ENCODE measurements at places on chromosomes 16 and 17.

- no peak for DNase-seq
Observed at GRCh38 chr17:79988185-79988971, 47.3 kb downstream of the TBC1D16 start.

GRCh38 chr16:27618606-27619327, 68.8 kb downstream of the KATNIP start:
- DNase-seq, result no peak

GRCh38 chr17:60916043-60916442, 238.4 kb downstream of the BCAS3 start:
- DNase-seq, result no peak

DNA sequence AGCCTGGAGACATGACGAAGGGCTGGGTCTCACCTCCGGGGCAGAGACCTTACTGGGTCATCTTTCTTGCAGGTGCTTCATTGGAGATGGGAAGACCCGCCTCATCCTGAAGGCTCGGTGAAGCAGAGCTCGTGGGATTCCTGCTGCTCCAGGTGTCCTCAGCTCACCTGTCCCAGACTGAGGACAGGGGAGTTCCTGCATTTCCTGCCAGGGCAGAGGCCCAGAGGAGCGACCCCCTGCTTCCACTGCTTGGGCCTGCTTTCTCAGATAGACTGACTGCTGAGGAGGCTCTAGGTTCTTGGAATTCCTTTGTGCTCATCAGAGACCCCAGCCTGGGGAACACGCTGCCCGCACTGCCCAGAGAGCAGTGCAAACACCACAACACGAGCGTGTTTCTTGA, 11.6 kb downstream of the AQP8 start:
- DNase-seq, result no peak

- DNase-seq, result peak; percentile 73
Observed at GRCh38 chr17:74457146-74457819, 9.2 kb upstream of the CD300A start.

DNA sequence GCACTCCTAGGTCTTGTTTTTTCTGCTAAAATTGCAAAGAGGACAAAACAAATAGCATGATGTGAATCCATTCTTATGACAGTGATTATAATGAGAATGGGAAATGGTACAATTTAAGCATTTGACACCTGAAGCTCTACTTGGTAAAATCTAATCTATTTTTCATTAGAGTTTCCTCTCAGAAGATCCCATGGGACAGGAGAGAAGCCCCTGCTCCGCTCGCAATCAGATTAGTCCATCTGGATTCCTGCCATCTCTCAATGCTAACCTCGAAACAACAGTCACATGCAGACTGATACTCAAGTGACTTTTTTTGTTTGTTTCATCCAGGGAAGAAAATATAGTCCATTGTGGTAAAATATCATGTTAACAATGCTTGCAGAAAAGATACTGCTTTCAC, 107.4 kb upstream of the TOM1L1 start:
- DNase-seq, result no peak

DNA sequence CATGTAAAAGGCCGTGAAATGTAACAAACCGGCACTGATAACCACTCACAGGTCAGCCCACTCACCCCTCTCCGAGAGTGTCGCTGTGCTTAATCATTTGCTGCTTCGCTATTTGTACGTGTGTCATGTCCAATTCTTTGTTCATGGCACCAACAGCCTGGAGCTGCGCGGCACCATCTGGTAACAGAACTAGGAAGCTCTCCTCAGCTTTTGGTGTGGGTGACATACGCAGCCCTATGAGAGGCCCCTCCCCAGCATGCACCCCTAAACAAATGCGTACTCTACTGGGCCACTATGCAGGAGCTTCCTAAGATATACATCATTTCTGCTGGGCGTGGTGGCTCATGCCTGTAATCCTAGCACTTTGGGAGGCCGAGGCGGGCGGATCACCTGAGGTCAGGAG, 2.3 kb upstream of the PECAM1 start:
- DNase-seq, result peak; percentile 51

GRCh38 chr17:44466339-44466738, 36.9 kb downstream of the GPATCH8 start:
- DNase-seq, result no peak

GRCh38 chr17:10624969-10625368, 32.1 kb downstream of the MYH3 start:
- no peak for DNase-seq

DNA sequence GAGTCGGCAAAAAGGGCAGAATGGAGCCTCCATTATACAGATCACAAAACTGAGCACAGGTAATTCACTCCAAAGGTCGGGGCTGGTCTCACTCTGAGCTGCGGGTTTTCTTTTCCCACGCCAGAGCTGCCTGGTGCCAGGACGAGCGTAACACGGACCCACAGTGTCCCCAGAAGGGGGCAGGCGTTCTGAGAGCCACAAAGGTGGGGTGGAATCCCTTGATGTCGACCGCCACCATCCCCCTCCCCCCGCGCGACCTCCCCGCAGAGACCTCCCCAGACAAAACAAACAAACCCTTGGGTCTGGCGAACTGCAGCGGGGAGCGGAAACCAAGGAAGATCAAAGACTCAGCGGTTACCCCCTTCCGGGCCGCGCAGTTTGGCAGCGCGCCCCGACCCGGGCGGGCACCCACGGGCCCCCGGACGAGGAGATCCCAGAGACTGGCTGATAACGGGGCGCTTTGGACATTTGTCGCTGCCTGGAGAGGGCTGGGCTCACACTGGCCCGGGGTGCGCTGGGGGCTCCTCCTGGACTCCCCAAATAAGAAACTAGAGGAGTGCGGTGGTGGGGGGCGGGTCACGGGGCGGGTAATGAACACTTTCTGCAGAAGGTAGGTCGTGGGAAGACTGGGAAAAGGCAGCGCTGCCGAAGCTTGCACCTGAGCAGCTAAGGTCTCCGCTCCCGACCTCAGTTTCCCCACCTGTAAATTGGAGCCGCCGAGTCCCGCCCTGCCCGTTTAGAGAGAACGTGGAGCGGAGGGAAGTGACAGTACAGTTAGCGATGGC, 664 bp upstream of the NKD1 start:
- DNase-seq, result peak; percentile 75

DNA sequence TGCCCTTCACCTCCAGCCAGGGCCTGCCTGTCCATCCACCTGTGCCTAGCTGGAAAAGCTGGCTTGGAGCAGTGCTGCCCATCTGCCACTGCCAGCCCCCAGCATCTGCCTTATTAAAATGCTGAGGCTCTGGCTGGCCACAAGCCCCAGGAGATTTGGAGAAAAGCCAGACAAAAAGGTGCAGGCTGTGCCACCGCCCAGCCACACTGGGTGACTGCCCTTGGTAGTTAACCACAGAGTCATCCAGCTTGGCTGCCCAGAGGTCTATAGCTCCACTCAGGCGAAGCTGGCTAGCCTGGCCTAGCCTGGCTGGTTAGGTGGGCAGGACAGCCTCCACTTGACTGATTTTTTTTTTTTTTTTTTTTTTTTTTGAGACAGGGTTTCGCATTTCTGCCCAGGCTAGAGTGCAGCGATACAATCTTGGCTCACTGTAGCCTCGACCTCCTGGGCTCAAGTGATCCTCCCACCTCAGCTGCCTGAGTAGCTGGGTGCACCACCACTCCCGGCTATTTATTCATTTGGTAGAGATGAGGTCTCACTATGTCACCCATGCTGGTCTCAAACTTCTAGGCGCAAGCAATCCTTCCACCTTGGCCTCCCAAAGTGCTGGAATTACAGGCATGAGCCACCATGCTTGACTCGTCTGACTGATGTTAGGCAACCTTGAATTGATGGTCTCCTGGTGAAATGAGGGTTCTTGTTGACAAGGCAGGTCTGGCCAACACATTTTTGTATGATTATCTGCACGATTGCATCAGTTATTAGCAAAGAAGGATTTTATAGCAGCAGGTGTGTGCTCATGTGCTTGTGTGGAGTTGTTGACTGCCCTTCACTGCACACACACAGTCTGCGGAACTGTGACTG, 103.8 kb downstream of the RAB11FIP4 start:
- DNase-seq, result no peak

DNA sequence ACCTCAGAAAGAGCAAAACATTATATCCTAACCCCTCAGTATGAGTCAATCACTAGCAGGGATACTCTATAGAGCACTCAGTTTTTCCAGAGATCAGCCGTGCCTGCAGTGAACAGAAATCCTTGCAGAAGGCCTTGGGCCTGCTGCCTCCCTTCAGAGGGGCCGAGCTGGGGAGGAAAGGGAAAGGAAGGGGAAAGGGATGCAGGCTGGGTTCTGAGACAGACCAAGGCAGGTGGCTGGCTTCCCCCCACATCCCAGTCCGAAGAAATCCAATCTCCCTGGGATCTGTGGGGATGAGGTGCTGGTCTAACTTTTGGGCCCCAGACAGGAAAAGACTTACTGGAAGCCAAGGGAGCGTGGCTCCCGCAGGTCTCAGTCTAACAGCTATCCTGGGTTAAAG, 25.3 kb downstream of the SRL start:
- DNase-seq, result no peak

- no peak for DNase-seq
Observed at GRCh38 chr16:88558457-88559442, 11.5 kb upstream of the ZC3H18 start.

- DNase-seq, result no peak
Observed at GRCh38 chr17:13154930-13155329, 137.1 kb upstream of the ELAC2 start.

GRCh38 chr16:3180445-3180878, 7.5 kb upstream of the OR1F1 start:
- no peak for DNase-seq

GRCh38 chr16:89855301-89855945, 18.0 kb upstream of the TCF25 start:
- DNase-seq, result no peak

DNA sequence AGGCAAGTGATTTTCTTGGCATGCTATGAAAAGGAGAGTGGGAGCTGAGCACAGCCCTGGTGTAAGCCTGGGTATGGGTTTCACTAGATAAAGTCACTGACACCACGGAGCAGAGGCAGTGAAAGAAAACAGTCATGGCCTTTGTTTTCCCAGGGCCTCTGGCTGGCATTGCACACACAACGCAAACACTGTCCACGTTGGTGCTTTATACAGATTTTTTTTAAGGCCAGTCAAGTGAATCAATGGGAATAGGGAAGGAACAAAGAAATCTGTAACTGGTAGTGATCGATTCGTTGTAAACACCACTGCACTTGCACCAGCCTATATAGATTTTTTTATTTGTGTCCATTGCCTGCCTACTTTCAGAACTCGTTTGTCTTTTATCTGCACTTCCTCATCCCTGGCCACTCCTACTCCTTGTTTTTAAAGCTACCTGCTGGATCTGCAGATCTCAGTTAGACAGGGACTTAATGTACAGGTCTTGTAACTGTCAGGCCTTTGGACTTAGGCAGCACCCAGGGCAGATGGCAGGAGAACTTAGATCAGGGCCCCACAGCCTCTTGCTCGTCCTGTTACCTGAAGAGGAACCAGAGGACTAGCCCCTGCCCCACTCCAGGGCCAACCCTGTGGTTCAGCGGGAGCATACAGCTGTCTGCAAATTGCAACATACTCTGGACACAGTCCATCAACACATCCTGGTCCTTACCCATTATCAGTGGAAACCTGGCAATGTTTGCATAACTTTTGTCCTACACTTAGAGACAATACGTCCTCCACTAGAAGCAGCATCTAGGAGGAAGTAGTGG, 10.6 kb upstream of the TMIGD1 start:
- DNase-seq, result no peak

- no peak for DNase-seq
Observed at GRCh38 chr17:61614219-61614618, 23.2 kb upstream of the NACA2 start.

GRCh38 chr17:73069164-73069770, 23.2 kb downstream of the SLC39A11 start:
- DNase-seq, result no peak

DNA sequence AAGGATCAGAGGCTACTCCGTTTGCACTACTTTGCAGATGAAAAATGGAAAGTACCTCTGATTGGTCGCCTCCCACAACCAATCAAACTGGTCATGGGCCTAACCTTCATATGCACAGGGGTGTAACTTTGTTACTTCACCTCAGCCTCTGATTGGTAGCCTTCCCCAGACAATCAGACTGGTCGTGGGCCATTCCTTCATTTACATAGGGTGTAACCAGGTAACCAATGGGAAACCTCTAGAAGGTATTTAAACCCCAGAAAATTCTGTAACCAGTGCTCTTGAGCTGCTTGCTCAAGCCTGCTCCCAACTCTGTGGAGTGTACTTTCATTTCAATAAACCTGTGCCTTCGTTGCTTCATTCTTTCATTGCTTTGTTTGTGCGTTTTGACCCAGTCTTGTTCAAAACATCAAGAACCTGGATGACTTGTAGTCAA, 39.2 kb upstream of the USP22 start:
- no peak for DNase-seq

DNA sequence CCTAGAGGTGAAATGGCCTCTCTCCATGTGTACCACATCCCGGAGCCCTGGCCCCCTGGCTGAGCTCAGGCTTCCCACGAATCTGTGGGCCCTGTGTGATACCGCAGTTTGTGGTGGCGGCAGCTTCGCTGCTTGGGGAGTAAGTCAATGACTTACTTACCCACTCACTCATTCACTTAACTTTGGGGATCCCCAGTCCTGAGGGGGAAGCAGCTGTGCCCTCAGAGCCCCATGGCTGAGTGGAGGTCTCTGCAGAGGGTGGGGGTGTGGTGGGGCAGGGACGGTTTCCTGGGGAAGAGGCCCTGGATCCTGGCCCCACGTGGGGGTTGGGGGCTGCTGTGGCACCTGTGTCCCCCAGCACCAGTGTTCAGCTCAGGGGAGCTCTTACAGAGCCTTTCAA, 13.2 kb downstream of the KCNJ12 start:
- DNase-seq, result no peak

DNA sequence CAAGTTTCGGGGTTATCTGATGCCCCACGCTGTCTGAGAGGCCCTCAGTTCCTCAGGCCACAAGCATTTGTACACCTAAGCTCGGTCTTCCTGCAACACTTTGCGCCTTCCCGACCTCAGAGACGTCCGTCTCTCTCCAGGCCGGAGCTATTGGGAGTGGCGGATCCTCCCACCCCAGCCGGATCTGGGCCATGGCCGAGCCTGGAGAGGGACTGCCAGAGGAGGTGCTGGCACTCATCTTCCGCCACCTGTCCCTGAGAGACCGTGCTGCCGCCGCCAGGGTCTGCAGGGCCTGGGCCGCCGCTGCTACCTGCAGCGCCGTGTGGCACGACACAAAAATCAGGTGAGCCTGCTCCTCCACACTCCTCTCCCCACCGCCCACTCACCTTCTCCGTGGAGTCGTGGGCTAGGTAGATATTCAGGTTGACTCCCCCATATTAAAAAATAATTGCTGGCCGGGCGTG, 1.9 kb downstream of the FBXL8 start:
- no peak for DNase-seq

DNA sequence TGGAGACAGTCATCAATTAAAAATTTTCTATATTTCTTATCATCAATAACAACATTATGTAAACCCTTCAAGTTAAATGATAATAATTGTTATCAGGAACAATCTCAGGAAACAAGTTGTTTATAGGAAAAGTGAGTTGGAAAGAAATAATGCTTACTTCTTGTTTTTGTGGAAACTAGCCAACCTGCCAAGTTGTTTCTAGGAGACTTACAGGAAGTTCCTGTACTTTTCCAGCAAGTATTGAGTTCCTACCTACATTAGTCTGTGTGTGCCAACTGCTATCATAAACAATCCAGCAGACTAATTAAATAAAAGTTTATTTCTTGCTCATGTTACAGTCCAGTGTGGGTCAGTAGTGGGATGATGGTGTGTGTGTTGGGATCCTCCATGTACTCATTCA, 1.6 kb upstream of the CCL14 start:
- DNase-seq, result no peak

GRCh38 chr17:29593591-29594518, 923 bp downstream of the ANKRD13B start:
- peak; percentile 39 for DNase-seq

- no peak for DNase-seq
Observed at GRCh38 chr17:63842173-63842539, 329 bp downstream of the SMARCD2 start.

Data from activated CD8-positive, alpha-beta memory T cell treated with anti-CD3 and anti-CD28 coated beads, Interleukin-2, amount 50 U/mL, for 4 hours (primary cell).